ENCODE measurements at places on chromosomes 4 and X.

GRCh38 chr4:84264652-84265051 is 234.4 kb downstream of the NKX6-1 start:
- no peak for DNase-seq

DNA sequence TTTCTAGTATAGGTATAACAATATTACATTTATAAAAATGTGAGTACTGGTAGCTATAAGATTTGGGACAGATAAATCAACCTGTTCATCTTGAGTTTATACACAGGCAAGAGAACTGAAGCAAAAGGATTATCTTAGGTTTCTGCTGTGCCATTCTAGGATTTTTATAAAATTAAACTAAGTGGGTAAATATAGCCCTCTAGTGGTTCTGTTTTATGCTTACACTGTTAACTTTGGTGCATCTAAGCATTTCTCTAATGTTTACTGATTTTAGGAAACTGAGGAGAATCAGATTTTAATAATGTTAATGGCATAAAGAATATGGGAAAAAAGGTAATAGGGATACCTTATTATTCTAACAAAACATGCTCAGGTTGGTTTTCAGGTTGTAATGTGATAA is 1.1 kb upstream of the RRH start:
- DNase-seq = no peak

DNA sequence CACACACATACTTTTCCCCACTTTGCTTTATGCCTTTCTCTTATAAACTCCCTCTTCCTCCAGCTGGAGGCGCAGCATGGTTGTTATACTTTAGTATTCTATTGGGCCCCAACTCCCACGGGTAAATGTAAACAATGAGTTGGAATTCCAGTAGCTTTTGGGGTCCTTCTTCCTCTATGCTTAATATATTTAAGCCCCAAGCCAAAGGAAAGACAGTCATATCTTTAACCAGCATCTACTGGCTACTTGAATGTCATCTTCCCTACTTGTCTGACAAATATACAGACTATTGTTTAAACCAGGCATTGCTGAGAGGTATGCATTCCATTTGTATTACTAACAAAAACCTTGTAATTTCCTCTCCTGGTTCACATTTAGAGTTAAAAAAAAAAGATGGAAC is 72.9 kb downstream of the WDR19 start:
- no peak for DNase-seq

DNA sequence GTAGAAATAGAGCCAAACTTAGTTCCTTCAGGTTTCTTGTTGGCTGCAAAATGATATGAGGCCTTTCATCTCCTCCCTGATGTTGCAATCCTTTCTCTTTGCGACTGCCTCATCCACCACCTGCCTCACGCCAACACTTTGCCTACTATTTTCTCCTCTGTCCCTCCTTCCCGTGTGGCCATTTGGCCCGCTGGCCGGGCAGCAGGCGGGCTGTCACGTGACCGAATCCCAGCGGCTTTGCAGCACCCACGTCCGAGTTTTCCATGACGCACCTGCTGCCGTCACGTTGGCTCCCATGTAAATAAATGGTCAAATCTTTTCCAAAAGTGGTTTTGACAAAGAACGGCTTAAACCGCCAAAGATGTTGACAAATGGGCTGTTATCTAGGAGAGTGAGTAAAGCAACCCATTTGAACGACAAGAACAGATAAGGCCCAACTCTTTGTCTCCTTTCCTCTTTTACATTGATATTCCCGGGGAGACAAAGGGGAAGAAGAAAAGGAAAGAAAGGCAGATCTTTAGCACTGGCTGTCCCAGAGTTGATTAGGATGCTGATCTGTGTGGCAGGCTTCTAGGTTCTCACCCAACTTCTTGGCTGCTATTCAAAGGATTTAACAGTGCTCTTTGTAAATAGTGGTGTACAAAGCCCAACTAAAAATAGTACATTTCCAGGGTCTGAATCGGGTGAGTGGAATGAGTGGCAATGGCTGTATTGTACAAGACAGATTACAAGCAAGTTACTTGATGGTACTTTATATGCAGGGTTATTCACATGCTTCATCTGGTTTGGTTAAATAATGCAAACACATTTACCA is 174.2 kb upstream of the JADE1 start:
- no peak for DNase-seq

DNA sequence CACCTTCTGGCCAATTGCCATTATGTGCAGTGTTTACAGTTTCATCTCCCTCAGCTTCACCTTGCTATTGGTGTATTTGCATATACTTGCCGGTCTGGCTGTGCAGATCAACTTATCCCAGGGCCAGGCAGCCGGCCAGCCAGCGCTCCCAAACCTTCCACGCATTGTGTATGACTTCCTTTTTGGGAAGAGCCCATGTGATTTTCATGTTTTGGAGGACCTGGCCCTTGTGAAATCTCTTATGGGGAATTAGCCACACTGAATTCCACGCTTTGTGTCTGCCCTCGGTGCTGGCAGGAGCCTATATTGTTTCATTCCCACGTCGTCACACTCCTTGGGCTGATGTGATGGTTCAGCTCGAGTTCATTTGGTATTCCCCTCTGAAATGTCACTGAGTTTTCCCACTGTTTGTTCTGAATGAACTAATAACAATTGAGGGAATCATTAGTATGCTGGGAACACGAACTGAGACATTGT is 6.0 kb upstream of the PDLIM3 start:
- DNase-seq = no peak

GRCh38 chr4:56703378-56703777 is 22.3 kb upstream of the HOPX start:
- no peak for DNase-seq

- no peak for DNase-seq
Measured at GRCh38 chr4:139924782-139925181, 229.2 kb downstream of the MAML3 start.

GRCh38 chr4:144970597-144970996 is 127.4 kb downstream of the ANAPC10 start:
- DNase-seq = no peak

GRCh38 chr4:143961075-143961474 is 55.7 kb upstream of the GYPE start:
- DNase-seq = no peak

DNA sequence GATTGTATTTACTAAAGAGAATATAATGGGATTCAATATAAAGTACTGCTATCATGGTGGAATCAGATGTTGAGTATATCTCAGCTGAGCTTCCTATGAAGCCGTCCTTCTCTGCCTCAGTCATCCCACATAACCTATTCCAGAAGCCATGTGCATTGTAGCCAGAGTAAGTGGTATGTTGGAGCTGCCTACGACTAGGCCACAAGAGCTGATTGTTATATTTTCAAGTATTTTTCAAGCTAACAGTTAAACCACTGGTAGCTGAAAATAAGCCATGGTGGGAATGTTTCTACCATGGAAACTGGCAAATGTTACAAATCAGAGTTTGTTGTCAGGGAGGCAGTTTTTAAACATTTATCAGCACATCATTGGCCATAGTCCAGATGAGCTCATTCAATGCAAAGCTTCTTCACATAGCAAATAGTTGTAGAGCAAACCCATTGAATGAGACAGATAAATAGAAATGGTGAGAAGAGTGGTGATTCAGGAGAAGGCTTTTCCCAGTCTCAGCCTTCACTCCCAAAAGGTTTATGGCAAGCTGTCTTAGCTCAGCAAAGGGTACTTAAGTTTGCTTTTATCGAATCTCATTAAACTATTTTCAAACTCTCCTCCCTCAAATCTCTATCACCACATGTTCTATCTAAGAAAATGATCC is 436.4 kb downstream of the PCDH19 start:
- no peak for DNase-seq

DNA sequence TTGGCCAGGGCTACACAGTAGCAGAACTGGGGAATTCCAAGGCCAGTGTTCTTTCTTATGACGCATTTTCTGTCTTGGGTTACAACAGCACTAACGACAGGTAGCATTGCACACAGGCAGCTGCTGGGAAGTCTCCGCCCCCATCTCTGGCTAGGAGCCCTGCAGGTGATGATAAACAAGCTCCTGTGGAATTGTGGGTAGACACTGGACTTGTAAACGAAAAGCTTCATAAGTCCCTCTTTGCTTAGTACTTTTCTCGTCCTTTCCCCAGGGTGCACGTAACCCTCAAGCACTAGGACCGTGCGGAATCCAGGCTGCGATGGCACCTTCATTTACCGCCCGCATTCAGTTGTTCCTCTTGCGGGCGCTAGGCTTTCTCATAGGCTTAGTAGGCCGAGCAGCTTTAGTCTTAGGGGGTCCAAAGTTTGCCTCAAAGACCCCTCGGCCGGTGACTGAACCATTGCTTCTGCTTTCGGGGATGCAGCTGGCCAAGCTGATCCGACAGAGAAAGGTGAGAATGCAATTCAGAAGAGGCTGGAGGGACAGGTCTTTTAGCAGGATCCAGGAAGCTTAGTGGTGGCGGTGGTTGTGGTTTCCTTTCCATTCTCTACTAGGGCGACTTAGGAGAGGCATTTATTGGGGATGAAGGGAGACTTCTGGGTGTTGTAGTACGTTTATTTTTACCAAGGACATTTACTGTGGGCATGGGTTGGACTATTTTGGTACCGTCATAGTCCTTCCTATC is at the start of gene FAAH2:
TSS of gene FAAH2 (plus strand) at position 200 of the 745 bp plus-strand sequence. CDS start at position 320, 120 bp downstream.
- peak; percentile 57 for DNase-seq

- no peak for DNase-seq
Measured at GRCh38 chr4:182752158-182752910, 164.9 kb downstream of the DCTD start.

- DNase-seq = no peak
Measured at GRCh38 chrX:42143866-42144592, 220.7 kb upstream of the CASK start.

DNA sequence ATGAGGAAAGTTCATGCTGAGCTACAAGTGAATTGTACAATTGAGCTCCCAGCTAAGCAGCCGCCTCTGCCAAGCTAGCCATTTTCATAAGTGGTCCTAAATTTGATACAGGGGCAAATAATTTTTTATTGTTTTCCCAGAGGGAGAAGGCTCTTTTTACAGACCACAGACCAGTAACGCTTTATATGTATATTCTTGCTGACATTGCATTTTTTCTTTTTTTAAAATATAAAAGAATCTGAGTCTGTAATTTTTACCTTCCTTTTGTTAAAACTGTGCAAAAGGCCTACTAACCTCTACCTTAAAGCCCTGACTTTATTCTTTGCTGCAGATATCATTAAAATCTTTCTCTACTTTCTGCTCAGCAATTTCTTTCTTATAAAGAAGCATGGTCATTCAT is 501.2 kb upstream of the INTU start:
- DNase-seq = no peak

GRCh38 chr4:173478201-173478912 is 51.7 kb downstream of the HAND2 start:
- no peak for DNase-seq

- DNase-seq = no peak
Measured at GRCh38 chr4:72918362-72918761, 151.2 kb downstream of the COX18 start.

DNA sequence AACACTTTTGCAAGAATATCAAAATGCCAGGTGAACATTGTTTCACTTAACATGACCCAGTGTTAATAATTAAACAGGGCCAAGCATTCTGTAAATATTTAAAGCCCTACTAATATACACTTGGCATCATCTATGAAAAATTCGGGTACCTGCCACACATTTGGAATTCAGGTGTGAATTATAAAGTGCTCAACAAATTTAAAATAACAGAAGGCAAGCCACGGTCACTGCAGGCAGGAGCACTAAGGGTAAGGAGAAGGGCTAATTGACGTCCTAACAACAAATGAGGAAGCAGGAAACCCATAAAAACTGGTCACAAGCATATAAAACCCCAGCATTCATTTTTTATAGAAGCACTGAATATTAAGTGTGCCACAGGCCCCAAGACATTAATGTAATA is 43.8 kb upstream of the CPEB2 start:
- DNase-seq = no peak

DNA sequence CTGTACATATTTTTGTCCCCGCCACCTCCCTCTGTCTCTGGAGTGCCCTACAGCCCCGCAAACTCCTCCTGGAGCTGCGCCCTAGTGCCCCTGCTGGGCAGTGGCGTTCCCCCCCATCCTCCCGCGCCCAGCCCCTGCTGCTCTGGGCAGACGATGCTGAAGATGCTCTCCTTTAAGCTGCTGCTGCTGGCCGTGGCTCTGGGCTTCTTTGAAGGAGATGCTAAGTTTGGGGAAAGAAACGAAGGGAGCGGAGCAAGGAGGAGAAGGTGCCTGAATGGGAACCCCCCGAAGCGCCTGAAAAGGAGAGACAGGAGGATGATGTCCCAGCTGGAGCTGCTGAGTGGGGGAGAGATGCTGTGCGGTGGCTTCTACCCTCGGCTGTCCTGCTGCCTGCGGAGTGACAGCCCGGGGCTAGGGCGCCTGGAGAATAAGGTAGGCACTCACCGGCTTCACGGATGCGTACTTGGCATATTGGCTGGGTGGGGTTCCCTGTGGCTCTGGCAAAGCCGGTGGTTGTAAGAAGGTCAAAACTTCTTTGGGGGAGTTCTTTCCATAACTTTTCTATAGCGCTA is 653 bp downstream of the HHIP start:
- no peak for DNase-seq

- DNase-seq = no peak
Measured at GRCh38 chr4:87498446-87498900, 30.7 kb downstream of the SPARCL1 start.

DNA sequence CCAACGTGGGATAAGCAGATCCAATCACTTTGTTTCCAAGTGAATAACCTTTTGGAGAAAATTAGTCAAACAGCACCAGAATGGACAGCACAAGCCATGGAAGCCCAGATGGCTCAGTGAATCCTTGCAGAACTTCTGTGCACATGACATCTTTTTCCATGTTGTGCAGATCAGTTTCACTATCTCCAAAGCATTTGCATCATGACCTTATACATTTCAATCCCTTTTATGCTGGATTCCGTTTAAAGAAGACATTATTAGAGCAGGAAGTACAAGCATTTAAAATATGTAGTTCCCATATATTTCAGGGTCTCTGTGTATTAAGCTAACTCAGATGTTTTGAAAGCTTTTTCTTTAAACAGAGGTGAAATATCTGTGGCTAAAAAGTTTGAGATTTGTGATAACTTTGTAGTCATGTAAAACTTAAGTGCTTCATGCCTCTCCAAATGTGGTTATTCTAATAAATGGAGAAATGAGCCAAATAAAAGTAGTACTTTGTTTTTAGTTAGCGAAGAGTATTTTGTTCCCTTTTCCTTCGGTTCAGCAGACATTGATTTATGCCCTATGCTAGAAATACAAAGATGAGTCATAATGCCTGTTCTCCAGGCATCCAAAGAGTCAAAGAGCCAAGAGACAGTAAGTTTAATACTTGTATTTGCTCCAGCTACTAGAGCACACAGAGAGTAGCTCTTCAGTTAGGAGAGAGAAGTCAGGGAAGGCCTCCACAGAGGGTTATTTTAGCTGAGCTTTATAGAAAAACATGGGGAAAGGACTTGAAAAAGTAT is 39.0 kb downstream of the PLAC8 start:
- DNase-seq = no peak

DNA sequence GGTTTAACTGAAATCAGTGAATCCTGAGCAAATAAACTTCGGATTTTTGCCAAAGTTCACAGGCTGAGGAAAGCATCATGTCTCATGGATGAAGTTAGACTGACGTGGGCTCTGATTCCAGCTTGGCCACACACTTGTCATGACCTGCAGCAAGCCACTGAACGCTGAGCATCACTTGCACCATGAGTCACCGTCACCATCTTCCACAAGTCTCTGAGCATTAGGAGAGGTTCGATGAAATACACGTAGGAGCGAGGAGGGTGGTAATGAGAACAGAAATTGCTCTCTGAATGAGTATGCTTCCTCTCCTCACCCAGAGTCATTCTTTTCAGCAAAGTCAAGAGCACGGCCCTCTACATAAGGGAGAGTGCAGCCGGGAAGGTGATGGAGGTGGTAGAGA is 3.8 kb upstream of the TRIML2 start:
- no peak for DNase-seq
